ENCODE measurements at places on chromosomes 2 and 18.

GRCh38 chr2:127118038-127118437 is 11.1 kb upstream of the BIN1 start:
- DNase-seq, result no peak

DNA sequence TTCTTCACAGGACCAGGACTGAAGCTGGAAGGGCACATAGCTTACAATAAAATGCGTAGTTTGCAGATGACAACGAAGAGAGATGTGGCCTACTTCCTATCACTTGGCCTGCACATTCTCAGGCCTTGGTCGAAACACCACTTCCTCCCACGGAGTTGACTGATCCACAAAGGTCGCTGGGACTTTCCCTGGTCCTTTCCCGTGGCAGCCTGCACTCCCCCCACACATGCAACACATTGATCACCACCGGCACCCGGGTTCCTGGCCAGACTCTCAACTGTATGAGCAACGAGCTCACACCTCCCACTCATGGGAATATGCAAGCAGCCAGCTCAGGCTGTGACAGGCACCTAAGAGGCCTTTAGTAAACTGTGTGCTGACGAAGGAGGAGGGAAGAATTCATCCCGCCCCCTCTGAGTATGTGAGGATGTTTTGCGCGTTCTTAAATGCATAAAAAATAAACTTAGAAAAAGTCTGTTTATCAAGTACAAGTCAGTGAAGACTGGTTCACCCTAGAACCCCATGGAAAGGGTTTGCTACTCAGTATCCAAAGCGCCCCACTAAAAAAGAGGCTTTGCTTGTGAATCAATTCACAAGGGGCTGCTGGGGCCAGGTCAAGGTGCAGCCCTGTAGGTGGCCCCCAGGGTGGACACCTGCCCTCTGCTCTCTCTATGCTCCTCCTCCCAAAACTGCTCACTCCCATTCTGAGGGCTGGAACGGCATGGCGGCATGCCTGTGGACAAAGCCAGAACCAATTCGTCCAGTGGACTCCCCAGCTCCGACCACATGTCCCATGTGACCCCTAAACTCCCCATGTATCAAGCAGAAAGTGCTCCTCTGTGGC is 154.3 kb downstream of the EIPR1 start:
- no peak for DNase-seq

- DNase-seq, result no peak
Measured at GRCh38 chr2:239179851-239180371, 220.9 kb downstream of the HDAC4 start.

- DNase-seq, result no peak
Measured at GRCh38 chr2:152594792-152595191, 122.5 kb downstream of the PRPF40A start.
